ENCODE measurements at places on chromosomes 1 and 21.
A peak's percentile ranks its signal among the peaks of the same experiment; 100 is the strongest.

- H3K4me3 ChIP-seq, result peak overlapping the region; percentile 68
- no peaks in the 10 kb centered on the region for H3K36me3 ChIP-seq
- no peak overlapping the region for H3K27ac ChIP-seq
- peaks cover 59% of the 10 kb centered on the region for H3K27me3 ChIP-seq
- H3K4me1 ChIP-seq, result peaks cover 17% of the 10 kb centered on the region
- peak; percentile 15 for DNase-seq
These were observed 10.9 kb downstream of the C1orf216 start for GRCh38 chr1:35707601-35708440.

DNA sequence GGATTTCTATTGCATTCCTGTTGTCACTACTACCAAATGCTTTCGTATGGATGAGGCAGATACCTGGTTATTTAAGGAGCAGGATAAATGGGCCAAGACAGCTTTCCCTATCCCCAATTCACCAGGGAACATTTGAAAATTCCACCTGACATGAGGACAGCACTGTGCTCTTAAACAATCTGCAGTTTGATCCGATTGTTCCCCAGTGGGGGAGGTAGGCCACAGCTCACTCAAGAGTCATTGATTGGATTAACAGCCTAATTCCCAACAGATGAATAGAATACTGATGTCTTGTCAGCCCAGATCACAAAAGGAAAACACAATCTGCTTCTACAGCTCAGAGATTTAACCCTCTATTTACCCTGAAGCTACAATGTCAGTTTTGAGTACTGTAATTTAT lies 123.9 kb downstream of the LHX4 start:
- H3K4me1 ChIP-seq, result peaks cover 3% of the 10 kb centered on the region
- no peaks in the 10 kb centered on the region for H3K27me3 ChIP-seq
- H3K27ac ChIP-seq, result no peak overlapping the region
- DNase-seq, result no peak
- H3K36me3 ChIP-seq, result no peaks in the 10 kb centered on the region
- no peak overlapping the region for H3K4me3 ChIP-seq

- H3K36me3 ChIP-seq, result peaks cover 7% of the 10 kb centered on the region
- DNase-seq, result no peak
- H3K4me1 ChIP-seq, result no peaks in the 10 kb centered on the region
- H3K27me3 ChIP-seq, result no peaks in the 10 kb centered on the region
These were observed 591.7 kb downstream of the SMYD3 start for GRCh38 chr1:245915406-245915805.

DNA sequence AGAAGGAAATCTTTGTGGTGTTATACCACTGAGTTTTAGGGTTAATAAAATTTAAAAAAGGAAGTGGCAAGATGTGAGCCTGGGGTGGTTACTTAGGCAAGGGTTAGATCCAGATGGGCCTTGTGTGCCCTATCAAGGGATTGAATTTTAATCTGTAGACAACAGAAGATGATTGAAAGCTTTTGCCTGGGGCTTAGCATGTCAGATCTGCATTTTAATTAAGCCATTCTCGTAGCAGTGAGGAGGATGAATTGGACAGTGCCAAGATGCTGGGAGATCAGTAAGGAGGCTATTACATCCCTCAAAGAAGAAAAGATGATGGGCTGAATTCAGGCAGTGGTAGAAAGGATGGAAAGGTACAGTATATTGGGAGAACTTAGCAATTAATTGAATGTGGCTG lies 42.3 kb downstream of the HMGB4 start:
- H3K27me3 ChIP-seq, result peaks cover 34% of the 10 kb centered on the region
- H3K27ac ChIP-seq, result no peak overlapping the region
- peaks cover 17% of the 10 kb centered on the region for H3K4me1 ChIP-seq
- no peak overlapping the region for H3K4me3 ChIP-seq
- DNase-seq, result no peak

GRCh38 chr1:195012995-195013394 lies 1595.2 kb downstream of the KCNT2 start:
- no peak overlapping the region for H3K4me3 ChIP-seq
- no peaks in the 10 kb centered on the region for H3K27me3 ChIP-seq
- no peak overlapping the region for H3K27ac ChIP-seq

DNA sequence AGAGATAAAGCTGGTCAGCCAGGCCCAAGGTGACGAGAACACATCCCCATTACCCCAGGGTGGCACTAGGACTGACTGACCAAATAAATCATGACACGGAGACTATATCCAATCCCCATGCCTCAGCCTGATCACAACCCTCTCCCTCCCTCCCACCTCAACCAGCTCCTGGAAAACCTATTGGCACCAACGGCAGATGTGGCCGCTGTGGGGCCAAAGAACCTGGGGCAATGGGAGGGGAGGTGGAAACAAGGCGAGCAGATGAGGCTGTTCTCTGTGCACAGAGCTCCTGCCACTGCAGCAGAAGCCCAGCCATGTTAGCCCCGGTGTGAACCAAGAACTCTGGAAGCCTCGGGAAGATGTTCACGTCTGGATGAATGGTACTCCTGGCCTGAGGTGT lies 77.6 kb downstream of the CD247 start:
- H3K27me3 ChIP-seq, result peaks cover 31% of the 10 kb centered on the region
- no peak overlapping the region for H3K4me3 ChIP-seq
- H3K4me1 ChIP-seq, result peaks cover 12% of the 10 kb centered on the region
- no peak for DNase-seq
- H3K36me3 ChIP-seq, result no peaks in the 10 kb centered on the region

DNA sequence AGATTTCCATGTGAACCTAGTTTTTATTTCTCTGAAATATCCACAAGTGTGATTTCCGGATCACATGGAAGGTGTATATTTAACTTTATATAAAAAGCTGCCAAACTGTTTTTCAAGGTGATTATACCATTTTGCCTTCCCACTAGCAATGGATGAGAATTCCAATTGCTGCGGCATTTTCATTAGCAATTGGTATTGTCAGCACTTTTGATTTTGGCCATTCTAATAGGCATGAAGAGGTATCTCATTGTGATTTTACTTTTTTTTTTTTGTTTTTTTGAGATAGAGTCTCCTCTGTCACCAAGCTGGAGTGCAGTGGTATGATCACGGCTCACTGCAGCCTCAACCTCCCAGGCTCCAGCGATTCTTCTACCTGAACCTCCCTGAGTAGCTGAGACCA lies 5.0 kb upstream of the CYB5R1 start:
- peaks cover 18% of the 10 kb centered on the region for H3K27me3 ChIP-seq
- H3K4me1 ChIP-seq, result peaks cover 15% of the 10 kb centered on the region
- no peak overlapping the region for H3K27ac ChIP-seq
- no peak for DNase-seq
- H3K4me3 ChIP-seq, result no peak overlapping the region

DNA sequence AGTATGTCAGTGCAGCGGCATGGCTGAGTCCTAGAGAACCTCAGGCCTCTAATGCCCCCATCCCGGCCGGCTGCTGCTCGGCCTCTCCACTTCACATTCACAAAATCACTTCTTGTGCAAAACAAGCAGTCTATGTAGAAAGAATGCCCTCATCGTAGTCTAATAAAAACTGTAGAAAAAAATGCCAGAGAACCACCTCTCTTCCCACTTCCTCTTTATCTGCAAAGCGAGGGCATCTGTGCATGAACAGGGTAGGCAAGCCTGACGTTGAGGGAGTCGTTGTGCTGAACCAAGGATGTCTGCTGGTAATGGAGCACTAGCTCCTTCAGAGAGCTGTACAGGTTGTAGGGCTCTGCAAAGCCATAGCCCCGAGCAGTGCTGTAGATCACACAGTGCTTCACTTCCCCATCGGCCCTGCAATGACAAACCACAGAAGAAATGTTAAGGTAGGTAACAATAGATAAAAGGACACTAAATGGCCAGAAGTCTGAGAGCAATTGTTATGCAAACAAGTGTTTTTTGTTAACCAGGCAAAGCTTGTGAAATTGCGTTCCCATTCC lies 88.9 kb downstream of the PIK3R3 start:
- H3K36me3 ChIP-seq, result peaks cover 46% of the 10 kb centered on the region
- H3K27ac ChIP-seq, result peak overlapping the region; percentile 2

DNA sequence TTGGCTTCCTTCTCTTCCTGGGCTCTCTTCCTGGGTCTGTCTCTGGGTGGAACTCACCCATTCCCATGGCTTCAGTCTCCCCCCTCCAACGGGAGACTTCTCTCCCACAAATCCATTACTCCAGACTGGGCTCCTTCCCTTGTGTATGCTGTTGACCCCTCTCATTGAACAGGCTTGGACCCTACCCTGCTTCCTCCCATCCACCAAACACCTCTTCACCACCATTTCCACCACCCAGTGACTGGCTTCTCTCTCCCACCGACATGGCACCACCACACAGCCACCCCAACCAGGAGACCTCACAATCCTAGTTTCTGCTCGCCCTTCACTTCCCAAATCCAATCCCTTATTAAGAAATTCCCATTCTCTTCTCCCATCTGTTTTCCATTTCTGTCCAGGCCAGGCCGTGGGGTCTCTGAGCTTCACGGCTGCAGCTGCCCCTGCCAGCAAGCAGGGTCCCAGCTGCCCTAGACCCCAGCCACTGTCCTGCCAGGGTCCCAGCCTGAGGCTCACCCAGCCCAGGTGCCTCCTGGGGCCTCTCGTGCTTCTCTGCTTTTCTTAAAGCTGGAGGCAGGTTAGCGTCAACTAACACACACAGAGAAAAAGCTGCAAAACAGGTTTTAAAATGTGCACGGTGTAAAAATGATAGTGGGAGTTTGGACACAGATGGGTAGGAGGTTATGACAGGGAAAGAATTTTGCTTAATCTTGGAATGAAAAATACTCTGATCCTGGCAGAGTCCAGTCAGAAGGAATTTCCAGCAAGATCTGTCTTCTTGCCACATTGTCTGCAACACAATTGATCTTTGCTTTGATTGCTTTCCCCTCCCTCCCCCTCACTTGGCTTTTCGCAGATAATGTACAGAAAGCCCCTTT lies 383.8 kb upstream of the VAMP3 start:
- H3K27me3 ChIP-seq, result no peaks in the 10 kb centered on the region
- peak; percentile 2 for DNase-seq
- H3K36me3 ChIP-seq, result no peaks in the 10 kb centered on the region
- no peak overlapping the region for H3K4me3 ChIP-seq
- peak overlapping the region; percentile 87 for H3K27ac ChIP-seq

DNA sequence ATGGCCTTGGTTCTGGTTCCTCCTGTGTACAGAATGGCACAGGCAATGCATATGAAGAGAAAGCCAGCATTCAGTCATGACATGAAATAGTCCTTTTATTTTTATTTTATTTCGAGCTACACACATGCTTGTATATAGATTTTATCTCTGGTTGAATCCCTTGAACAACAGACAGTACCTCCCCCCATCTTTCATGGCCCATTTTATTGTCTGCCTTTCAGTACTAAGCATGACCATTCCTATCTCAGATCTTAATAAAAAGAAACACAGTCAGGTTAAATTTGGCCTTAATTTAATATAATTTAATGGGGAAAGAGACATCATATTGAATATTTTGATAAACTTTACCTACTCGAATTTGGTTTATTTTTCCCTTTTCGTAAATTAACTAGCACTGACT lies 76.4 kb upstream of the VANGL1 start:
- no peak for DNase-seq
- H3K4me1 ChIP-seq, result no peaks in the 10 kb centered on the region
- no peak overlapping the region for H3K27ac ChIP-seq
- H3K27me3 ChIP-seq, result peaks cover 53% of the 10 kb centered on the region
- no peak overlapping the region for H3K4me3 ChIP-seq
- no peaks in the 10 kb centered on the region for H3K36me3 ChIP-seq
